ENCODE measurements at places on chromosomes 16 and 17.

DNA sequence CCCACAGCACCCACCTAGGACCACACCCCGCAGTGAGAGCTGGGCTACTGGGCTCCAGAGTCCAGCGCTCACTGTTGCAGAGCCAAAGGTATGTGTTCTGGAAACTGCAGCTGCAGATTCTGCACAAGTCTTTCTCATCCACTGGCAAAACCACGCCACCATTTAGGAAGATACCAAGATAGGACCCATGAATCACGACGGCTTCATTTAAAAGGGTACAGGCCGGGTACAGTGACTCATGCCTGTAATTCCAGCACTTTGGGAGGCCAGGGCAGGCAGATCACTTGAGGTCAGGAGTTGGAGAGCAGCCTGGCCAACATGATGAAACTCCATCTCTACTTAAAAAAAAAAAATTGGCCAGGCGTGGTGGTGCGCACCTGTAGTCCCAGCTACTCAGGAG, 18.8 kb downstream of the FOXF1 start:
- DNase-seq, result no peak

GRCh38 chr17:42640121-42640520, 19.0 kb upstream of the TUBG2 start:
- no peak for DNase-seq

- no peak for DNase-seq
Measured at GRCh38 chr17:18233803-18234518, 8.5 kb downstream of the LLGL1 start.

DNA sequence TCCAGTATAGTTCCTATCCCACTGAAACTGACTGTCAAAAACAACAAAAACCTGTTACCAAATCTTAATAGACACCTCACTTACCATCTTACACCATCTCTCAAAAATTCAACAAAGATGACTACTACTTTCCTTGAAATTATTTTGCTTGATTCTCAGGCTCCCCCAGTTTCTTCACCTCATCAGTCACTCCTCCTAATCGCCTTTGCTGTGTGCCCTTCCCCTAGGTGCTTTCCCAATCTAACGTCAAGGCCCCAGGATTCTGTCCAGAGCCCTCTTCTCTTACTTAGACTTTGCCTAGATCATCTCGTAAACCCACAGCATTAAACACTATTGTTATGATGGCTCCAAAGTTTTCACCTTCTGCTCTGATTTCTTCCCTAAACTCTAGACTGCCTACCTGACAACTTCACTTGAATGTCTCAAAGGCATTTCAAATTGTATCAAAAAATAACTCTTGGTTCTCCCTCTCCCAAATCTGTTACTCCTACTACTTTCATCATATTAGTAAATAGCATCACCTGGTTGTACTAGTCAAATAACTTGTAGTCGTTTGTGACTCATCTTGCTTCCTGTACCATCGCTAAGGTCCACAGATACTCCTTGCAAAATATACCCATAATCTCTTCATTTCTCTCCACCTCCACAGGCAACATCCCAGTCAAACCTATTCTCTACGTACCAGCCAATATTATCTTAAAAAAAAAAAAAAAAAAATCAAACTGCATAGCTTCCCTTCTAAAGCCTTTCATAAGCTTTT, 18.0 kb downstream of the C16orf87 start:
- no peak for DNase-seq

- DNase-seq, result no peak
Measured at GRCh38 chr16:28930203-28930602, 1.6 kb upstream of the CD19 start.

DNA sequence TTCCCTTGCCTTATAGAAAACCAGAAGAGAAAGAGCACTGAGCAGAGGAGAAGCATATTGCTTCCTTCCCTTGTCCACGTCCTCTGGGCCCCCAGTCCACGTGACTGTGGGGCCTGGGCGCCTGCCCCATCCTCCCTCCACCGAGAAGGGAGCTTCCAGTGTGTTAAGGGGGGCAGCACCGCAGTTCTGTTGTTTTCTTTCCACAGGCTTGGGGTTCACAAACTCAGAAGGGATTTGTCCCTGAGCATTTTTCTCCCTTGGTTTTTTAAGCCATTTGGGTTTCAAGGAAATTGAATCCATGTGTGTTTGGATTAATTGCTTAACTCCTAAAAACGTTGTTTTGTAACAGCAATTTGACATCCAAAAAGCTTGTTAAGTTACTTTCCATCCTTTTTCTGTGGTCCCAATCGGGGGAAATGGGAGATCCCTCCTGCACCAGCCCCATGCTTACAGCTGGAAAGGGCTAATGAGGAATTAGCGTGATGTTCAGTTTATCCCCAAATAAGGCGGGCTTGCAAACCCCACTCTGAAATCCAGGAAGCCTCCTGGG, 347.5 kb upstream of the TNRC6C start:
- peak; percentile 44 for DNase-seq

DNA sequence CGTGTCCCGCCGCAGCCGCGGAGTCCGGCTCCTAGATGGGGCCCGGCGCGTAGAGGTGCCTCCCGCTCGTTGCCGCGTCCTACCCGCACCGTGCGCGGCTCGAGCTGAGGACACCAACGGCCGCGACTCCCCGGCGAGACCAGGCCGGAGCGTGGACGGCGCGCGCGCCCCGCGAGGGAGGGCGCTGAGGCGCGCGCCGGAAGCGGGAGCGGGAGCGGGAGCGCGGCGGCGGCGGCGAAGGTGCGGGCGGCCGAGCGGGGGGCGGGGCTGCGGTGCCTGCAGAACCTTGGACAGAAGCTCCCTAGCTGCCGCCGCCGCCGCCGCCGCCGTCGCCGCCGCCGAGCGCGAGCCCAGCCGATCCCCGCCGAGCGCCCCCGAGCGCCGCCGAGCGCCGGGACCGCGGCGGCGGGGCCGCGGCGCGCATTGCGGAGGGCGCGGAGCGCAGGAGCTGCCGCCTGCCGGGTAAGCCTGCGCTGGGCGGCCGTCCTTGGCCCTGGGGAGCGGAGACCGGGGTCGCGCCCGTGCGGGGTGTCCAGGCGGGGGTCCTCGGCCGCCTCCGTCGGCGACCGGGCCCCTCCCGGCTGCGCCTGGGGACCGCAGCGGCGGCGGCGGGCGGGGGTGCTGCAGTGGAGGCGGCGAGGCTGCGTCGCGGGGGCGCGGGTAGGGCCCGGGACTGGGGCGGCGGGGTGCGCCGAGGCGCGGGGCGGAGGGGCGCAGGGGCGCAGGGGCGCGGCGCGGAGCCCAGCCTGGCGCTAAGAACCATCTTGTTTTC, at the start of gene CDK5R1:
Gene CDK5R1 (plus strand): TSS at position 293 of the 772 bp plus-strand sequence. CDS start 628 bp downstream, outside the sequence.
- peak; percentile 79 for DNase-seq

GRCh38 chr17:73091410-73091769, 1.1 kb downstream of the SLC39A11 start:
- no peak for DNase-seq

DNA sequence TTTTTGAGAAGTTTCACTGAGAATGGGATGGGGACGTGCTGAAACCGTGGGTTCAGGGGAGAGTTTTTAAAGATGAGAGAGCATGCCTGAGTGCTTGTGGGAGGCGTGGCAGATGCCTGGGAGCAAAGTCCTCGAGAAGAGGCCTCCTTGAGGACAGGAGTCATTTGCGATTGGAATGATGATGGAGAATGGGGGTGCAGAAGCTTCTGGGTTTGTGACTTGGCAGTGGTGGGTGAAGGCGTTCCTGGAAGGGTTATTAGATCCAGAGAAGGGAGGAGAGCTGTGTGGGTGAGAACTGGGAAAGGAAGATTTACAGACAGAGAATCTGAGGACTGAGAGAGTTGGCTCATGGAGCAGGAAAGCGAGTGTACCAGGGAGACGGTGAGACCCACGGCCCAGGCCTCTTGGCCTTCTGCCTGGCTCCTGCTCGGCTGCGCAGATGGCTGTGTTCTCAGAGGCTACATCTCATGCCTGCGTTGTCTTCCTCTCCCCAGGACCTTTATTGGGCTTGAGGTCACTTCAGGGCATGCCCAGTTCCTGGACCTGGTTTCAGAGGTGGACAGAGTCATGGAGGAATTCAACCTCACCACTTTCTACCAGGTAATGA, 8.6 kb upstream of the MMP15 start:
- no peak for DNase-seq

GRCh38 chr17:56186222-56186786, 33.0 kb downstream of the ANKFN1 start:
- no peak for DNase-seq

DNA sequence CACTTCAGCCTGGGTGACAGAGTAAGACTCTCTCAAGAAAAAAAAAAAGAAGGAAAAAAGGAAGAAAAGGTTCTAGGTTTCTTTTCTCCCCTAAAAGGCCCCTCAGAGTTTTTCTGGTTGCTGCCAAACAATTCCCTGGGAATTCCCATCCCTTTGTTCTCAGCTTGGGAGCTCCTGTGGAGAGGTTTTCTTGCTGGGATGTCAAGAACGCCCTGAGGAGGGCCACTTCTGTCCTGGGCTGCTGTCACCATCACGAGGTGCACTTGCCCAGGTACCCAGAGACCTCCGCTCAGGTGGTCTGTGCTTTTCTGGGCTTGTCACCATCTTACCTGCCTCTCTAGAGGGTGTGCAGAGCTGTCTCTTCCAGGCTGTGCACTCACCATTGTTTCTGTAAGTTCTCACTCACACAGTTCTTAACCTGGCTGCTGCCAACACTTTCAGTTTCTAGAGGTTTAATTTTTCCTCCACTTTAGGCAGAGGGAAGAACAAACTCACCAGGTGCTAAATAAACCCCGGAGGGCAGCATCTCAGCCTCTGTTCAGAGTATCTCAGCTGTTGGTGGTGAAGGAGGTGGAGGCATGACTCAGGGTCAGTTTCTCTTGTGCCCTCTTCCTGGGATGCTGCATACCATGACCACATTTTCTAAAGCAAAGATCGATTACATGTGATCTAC, 2.4 kb upstream of the COX6A2 start:
- DNase-seq, result peak; percentile 15

DNA sequence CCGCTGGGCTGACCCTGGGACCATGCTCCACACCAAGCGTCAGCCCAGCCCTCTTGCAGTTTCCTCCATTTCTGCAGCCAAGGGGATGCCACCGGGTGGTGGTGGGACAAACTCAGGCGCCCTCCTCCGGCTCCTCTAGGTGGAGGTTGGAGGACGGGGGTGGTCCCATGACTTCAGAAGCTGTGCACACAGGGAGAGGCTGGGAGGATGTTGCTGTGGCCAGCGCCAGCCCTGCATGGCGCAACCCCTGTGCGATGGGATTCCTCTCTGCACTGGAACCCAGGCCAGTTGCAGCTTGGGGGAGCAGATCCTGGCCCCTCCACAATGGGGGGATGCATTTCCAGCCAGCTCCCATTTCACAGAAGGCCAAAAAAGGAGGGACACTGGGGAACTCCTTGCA, 246.5 kb downstream of the C16orf95 start:
- DNase-seq, result no peak

- no peak for DNase-seq
Measured at GRCh38 chr17:81726004-81726403, 13.9 kb downstream of the SLC25A10 start.

DNA sequence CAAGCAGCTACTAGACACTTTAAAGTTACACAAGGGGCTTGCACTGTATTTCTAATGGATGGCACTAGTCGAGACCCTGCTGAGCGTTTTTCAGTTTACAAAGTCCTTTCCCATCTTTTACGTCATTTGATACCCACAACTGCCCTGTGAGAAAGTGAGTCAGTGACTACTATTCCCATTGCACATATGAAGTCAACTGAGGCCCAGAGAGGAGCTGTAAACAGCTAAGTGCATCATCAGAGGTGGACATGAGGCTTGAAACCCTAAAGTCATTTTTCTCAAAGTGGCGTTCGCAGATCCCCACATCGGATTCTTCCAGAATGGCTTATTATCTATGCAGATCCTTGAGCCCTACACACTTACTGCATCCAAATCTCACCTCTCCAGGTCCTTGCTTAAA, 50.6 kb downstream of the TEKT5 start:
- no peak for DNase-seq

- DNase-seq, result no peak
Measured at GRCh38 chr16:58028541-58029070, 3.1 kb downstream of the MMP15 start.

Measured in aorta (tissue), 5 donors.